ENCODE measurements at places on chromosomes 7 and 10.

GRCh38 chr7:153188161-153188560 lies 428.6 kb downstream of the ACTR3B start:
- DNase-seq: no peak

- no peak for DNase-seq
These were observed 32.3 kb downstream of the SMURF1 start for GRCh38 chr7:99111591-99111990.

GRCh38 chr7:71403202-71403946 lies 271.4 kb downstream of the GALNT17 start:
- peak; percentile 17 for DNase-seq

DNA sequence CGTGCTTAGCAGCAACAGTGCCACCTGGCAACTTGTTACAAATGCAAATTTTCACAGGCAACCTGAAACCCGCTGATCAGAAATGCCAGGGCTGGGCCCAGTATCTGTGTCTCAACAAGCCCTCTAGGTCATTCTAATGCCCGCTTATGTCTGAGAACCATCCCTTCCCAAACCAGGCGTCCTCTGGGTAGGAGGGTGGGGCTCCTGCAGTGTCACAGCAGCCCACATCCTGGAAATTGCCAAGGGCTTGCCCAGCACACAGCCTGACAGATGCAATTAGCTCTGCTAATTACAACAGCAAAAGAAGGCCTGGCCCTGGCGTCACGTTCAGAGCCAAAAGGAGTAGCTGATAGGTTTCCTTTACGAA lies 15.9 kb downstream of the ITPRIP start:
- DNase-seq: peak; percentile 52

DNA sequence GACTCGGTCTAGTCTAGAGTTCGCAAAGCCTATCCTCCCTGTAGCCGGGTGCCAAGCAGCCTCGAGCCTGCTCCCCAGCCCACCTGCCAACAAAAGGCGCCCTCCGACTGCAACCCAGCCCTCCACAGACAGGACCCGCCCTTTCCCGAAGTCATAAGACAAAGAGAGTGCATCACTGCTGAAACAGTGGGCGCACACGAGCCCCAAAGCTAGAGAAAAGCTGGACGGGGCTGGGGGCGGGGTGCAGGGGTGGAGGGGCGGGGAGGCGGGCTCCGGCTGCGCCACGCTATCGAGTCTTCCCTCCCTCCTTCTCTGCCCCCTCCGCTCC lies 622 bp upstream of the COL1A2 start:
- no peak for DNase-seq

GRCh38 chr7:28005075-28005846 lies 175.3 kb downstream of the JAZF1 start:
- DNase-seq: peak; percentile 54

- DNase-seq: peak; percentile 98
These were observed at the start of gene RTKN2 for GRCh38 chr10:62268399-62269114. Gene RTKN2 (minus strand): TSS chr10:62268844. CDS start chr10:62268610, 234 bp downstream.

DNA sequence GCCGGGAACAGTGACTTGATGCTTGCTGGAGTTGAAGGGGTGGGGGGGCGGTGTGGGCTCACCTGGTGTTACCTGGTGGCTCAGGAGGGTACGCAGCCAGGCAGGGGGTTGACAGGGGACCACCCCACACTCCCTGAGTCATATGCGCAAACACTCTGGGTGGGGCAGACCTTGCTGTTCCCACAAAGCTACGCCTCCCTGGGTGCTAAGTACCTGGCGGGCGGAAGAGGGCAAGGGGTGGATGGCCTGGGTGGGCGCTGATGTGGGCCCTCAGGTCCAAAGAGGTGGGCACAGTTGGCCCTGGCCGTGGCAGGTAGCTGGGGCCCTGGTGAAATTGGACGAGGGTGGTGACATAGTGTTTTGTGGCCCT lies 13.9 kb downstream of the STX1A start:
- no peak for DNase-seq

DNA sequence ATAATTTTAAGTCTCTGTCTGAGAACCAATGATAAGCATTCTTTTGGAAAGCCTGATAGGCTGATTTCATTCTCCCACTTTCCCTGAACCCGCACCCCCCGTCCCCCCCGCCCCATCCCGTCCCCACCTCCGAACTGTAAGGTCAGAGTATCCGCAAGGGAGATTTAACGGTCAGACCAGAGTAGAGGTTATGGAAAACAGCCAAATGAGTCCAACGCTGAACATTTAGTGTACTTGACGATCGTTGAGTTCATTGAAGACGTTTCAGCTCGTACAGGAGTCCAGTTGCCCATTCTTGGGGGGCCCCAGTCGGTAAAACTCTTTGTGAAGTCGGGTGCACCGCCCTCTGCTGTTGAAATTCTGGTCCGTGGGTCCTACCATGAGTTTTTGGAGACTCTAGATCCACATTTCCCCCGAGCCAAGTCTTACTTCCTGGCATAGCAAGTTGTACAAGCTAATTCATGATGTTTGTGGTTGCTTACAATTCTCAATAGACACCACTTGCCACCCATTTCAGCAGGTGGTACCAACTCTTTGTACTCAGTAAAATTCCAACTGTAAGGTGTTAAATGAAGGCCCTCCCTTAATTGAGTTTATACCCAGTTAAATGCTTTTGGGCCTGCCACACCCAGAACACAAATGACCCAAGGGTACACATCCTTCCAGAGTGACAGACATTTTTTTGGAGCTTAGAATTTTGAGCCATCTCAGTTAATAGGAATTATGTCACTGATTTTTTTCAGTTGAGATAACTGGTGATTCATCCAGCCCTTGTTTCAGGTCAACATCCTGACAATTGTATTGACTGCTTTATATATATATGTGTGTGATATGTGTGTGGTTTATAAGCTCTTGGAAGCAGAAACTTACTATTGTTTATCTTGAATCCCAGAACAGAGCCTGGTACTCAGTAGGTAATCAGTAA lies 1.2 kb downstream of the MARCHF5 start:
- peak; percentile 64 for DNase-seq

DNA sequence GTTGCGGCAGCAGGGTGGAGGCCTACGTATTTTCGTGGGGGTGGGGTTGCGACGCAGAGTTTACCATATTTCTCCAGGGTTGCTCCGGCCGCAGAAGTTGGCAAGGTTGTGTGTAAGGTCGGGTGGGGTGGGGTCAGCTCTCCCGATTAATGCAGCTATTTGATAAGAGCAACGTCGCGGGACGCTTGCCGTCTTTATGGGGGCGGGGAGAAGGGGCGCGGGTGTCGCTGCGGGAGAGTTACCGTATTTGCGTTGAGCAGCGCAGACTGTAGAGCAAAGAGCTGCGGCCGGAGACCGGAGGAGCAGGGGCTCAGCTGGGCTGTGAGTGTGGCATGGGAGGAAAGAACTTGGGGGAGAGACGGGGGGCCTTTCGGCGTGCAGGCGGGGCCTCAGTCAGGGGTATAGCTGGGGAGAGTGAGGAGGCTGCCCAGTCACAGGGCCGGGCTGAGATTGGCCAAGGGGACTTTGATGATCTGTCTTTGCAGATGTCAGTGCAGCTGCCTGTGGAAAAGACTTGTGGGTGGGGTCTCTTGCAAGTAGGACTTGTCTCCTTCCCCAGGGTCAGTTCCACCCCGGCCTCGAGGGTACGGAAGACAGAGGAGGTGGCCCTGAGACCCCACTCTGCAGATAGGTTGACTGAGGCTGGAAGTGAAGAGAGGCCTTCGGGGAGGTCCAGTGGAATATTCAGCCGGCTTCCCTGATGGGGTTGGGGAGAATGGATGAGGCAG lies 26.6 kb downstream of the ZNF775 start:
- DNase-seq: peak; percentile 85

- no peak for DNase-seq
These were observed 27.6 kb downstream of the SFTPA1 start for GRCh38 chr10:79638318-79638717.

DNA sequence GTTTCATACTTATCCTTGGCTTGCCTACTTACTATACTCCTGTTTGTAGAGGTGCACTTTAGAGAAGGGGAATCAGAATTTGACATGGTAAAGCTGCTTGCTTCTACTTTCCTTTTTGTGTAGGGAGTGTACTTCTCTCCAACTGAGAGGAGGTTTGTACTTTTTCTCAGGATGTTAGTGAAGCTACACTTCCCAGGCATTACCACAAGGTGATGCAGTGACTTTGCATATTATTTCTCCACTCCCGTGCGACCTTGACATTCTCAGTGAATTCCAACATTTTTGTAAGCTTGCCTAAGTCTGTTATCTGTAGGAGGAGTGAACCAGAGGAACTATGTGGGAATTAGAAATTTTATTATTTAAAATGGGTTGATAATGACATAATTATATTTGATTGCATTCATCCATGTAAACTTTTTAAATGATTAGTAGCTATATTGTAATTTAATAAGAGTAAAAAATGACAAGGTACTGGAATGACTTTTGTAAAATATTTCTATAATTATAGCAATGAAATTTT lies 5.2 kb downstream of the TAX1BP1 start:
- peak; percentile 69 for DNase-seq

DNA sequence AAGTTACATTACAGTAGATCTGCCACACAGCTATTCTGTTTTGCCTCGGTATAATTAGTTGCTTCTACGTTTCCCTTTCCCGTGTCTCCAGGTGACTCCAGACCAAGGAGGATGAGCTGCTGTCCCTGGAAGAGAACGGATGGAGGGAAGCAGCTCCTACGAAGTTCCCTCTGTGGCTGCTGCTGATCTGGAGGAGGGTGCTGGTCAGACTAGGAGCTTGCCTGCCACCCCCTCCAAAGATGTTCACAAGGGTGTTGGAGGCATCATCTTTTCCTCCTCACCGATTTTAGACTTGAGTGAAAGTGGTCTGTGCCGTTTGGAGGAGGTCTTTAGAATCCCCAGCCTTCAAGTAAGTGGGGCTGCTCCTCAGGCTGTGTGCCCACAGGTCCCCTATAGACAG lies 1.4 kb downstream of the LRRC27 start:
- no peak for DNase-seq

DNA sequence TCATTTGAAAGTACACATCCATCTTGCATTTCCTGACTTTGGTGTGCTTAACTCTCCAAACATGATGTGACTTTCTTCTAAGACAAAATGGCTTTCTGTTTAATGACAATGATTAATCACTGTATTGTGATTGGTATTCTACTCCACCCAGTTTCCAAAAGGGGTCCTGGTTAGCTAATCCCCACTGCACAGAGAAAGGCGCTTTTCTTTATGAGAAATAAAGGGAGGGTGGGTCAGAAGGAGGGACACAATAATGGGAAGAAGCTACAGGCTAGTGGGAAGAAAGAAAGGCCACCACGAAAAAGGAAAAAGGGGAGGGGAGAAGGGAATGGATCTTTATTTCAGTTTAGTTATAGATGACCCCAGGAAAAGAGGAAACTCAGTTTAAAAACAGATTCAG lies 69.2 kb downstream of the PRTFDC1 start:
- no peak for DNase-seq

- DNase-seq: no peak
These were observed 127.0 kb downstream of the SRPK2 start for GRCh38 chr7:105261689-105262088.

Data from endodermal cell (in vitro differentiated cells).